NCI-H1092 treated with DMSO at 0.1 percent for 48 hours (cell line): ENCODE measurements at places on chromosomes 12 and 14.

GRCh38 chr14:68840454-68840853 is 47.6 kb upstream of the ZFP36L1 start:
- DNase-seq, result no peak

DNA sequence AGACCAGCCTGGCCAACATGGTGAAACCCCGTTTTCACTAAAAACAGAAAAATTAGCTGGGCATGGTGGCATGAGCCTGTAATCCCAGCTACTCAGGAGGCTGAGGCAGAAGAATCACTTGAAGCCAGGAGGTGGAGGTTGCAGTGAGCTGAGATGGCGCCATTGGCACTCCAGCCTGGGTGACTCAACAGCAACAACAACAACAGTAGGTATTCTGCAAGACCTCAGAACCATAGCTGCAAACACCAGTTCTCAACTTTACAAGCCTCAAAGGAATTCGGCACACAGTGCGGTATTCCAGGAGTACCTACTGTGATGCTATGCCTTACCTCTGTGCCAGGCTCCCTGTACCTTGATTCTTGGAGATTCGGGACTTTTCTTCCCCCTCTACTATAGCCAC is 15.8 kb downstream of the FOXN3 start:
- no peak for DNase-seq

DNA sequence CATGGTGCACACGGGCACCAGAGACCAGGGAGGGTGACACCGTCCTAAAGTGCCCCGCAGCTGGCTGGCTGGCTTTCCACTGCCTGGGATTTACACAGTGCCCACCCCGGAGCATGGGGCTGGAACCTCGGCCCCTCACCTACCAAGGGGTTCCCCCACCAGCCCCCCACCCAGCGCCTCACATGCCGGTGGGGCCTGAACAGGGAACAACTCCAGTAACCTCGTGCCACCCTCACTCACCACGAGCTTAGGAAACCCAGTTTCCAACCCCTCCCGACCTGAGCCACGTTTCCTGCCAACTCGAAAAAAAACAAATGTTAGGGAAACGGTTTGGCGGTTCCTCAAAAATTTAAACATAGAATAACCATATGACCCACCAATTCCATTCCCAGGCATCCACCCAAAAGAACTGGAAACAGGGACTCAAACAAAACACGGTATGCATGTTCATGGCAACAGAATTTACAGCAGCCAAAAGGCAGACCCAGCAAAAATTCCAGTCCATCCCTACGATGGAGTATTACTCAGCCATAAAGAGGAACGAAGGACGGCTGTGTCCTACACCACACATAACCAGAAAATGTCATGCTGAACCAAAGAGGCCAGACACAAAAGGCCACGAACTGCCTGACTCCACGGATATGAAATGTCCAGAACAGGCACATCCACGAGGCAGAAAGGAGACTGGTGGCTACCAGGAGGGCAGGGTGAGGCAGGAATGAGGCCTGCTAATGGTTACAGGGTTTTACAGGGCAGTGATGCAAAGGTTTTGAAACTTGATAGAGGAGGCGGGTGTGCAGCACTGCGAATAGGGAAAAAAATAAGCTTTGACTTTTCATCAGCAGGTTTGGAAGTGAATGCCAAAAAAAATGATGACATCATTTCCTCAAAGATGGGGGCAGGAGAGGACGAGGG is 68.9 kb downstream of the NCOR2 start:
- DNase-seq, result no peak

GRCh38 chr14:36781897-36782296 is 120.2 kb downstream of the PAX9 start:
- no peak for DNase-seq

DNA sequence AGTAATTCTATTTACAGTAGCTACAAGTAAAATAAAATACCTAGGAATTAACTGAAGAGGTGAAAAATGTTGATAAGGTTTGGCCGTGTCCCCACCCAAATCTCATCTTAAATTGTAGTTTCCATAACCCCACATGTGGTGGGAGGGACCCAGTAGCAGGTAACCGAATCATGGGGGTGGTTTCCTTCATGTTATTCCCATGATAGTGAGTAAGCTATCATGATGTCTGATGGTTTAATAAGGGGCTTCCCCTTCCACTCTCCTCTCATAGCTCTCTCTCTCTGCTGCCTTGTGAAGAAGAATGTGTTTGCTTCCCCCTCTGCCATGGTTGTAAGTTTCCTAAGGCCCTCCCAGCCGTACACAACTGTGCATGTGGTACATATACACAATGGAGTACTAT is 1170.7 kb downstream of the BCL11B start:
- DNase-seq, result no peak

DNA sequence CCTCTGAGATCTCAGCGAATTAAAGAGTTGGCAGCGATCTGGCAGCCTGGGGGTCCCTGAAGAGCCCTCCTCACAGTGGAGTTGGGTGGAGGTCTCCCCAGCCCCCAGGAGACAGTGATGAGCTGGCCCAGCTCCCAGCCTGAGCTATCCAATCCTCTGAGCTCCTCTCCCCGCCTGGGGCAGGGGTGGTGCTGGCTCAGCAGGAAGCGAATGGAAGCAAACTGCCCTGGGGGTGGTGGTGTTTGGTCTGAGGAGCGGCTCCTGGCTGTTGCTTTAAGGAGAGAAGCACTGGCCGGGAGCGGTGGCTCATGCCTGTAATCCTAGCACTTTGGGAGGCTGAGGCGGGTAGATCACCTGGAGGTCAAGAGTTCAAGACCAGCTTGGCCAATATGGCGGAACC is 19.5 kb upstream of the MEG3 start:
- no peak for DNase-seq

DNA sequence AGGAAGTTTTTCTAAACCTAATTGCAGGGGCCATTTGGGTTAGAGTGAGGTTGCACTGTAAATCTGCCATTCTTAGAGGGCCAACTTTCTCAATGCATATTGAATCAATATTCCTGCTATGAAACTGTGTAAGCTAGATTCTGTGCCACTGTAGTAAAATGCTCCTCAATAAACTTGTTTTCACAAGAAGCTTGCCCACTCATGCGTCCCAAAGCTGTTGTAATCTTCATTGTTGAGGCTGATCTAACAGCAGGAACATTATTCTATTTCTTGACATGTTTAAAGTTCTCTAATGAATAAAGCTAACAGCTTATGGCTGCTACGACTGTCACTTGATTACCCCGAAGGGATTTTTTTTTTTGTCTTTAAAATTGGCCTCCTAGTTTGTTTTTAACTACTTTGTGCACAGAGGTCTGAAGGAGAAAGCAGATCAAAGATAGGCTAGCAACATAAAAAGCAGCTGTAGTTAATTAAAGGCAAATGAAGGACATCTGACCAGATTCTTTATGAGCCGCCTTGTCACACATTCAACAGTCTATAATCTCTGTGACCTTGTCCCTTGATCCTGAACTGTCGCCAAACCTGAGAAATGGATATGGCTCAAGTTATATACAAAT is 243.7 kb downstream of the PAX9 start:
- no peak for DNase-seq

DNA sequence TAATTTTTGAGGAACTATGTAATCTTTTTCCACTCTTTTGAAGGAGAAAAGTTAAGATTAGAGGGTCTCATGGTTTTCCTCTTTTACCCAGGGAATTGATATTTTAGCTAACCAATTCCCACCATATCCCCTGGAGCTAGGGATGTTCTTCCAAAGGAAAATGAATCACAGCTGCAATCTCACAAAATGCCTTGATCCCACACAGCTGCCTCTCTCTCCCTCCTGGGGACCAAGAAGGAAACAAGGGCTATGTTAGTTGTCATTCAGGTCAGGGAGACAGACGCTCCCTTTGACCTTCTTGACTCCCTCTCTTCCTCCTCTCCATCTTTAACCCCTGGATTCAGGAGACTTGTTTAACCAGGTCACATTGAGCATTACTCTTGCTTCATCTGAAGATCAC is 9.5 kb downstream of the DCN start:
- DNase-seq, result no peak

- no peak for DNase-seq
Observed at GRCh38 chr14:77529213-77529612, 30.6 kb upstream of the ISM2 start.

DNA sequence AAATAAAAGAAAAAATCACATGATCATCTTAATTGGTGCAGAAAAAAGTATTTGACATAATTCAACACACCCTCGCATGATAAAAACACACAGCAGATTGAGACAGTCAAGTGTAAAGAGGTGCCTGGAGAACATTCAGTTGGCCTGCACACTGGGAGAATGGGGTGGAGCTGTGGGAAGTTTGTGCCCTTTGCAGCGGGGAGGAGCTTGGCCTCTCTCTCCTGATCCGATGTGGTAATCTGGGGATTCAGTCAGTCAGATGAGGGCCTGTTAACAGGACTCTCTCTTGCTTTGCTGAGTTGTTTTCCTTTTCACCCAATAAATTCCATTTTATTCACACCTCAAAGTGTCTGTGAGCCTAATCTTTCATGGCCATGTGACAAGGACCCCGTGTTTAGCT is 5.9 kb downstream of the SERPINA6 start:
- no peak for DNase-seq

DNA sequence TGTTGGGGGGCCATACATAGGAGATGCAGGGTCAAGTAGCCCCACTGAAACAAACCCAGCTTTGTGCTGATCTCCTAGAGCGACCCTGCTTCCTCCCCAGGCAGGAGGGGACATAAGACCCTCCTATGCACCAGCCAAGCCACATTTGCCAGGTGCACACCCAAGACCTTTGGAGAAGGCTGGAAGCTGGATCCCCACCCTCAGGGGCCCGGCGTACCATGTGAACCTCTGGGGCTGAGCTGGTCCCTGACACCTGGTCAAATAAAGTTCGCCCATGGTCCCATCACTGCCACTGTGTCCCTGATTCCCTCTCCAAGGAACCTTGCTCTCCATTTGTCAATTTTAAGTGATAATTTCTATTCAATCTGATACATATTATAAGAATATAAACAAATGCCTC is 162.1 kb upstream of the VASH1 start:
- no peak for DNase-seq

GRCh38 chr14:32408018-32408417 is 78.9 kb downstream of the AKAP6 start:
- no peak for DNase-seq
